ENCODE measurements at places on chromosomes 5 and 9.

- H3K4me3 ChIP-seq = no peak overlapping the region
- no peaks in the 10 kb centered on the region for H3K36me3 ChIP-seq
- H3K27ac ChIP-seq = no peak overlapping the region
- H3K4me1 ChIP-seq = no peaks in the 10 kb centered on the region
- H3K27me3 ChIP-seq = peaks cover 7% of the 10 kb centered on the region
Observed at GRCh38 chr9:72681283-72681630, 159.8 kb downstream of the TMC1 start.

GRCh38 chr9:37295796-37296195 is 126.7 kb upstream of the GRHPR start:
- H3K27me3 ChIP-seq = no peaks in the 10 kb centered on the region
- no peak for DNase-seq
- peaks cover 48% of the 10 kb centered on the region for H3K4me1 ChIP-seq

- H3K4me1 ChIP-seq = peaks cover 11% of the 10 kb centered on the region
- no peak for DNase-seq
- peak overlapping the region; percentile 90 for H3K27ac ChIP-seq
- H3K27me3 ChIP-seq = no peaks in the 10 kb centered on the region
Observed at GRCh38 chr5:95843733-95844223, 21.3 kb upstream of the GLRX start.

- peaks cover 3% of the 10 kb centered on the region for H3K36me3 ChIP-seq
- peaks cover 14% of the 10 kb centered on the region for H3K4me1 ChIP-seq
- no peak overlapping the region for H3K4me3 ChIP-seq
- H3K27ac ChIP-seq = no peak overlapping the region
Observed at GRCh38 chr5:82355496-82355895, 77.3 kb upstream of the RPS23 start.

- no peaks in the 10 kb centered on the region for H3K36me3 ChIP-seq
- peaks cover 45% of the 10 kb centered on the region for H3K27me3 ChIP-seq
- H3K4me1 ChIP-seq = no peaks in the 10 kb centered on the region
- no peak overlapping the region for H3K27ac ChIP-seq
- H3K4me3 ChIP-seq = no peak overlapping the region
Observed at GRCh38 chr5:66666778-66667177, 70.6 kb downstream of the MAST4 start.

DNA sequence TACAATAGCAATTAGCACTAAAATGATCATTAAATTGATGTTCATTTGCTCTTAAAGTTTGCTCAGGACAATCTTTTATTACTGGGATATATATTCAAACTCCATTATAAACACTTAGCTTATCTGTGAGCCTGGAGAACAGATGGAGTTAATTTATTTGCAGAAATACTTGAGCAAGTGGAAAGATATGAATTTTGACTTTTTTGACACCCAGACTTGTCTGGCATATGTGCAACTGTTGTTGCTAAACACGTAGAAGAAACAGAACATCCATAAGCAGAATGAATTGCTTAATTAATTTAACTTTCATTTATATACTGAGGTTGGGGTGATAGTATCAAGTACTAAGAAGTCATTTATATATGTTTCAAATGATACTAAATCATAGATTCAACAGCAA is 820.7 kb upstream of the TYRP1 start:
- no peak overlapping the region for H3K4me3 ChIP-seq
- H3K27me3 ChIP-seq = no peaks in the 10 kb centered on the region
- no peaks in the 10 kb centered on the region for H3K4me1 ChIP-seq
- H3K36me3 ChIP-seq = no peaks in the 10 kb centered on the region
- H3K27ac ChIP-seq = no peak overlapping the region

- H3K27ac ChIP-seq = no peak overlapping the region
- no peak for DNase-seq
- H3K36me3 ChIP-seq = peaks cover 2% of the 10 kb centered on the region
- H3K4me1 ChIP-seq = peaks cover 8% of the 10 kb centered on the region
Observed at GRCh38 chr9:1008216-1008615, 31.8 kb downstream of the DMRT3 start.

DNA sequence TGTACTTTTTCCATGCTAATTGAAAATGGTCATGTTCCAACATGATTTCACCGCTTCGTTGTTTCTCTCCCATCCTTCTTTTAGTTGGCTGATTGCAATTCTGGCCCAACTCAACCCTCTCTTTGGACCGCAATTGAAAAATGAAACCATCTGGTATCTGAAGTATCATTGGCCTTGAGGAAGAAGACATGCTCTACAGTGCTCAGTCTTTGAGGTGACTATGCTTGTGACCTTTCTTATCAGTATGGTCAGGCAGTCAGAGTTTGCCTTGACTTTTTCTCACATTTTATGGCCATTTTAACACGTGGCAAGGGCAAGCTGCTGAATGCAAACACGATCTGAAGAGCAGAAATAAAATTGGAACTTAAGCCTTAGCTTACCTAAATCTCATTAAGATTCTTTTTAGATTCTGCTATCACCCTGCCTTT is 36.0 kb upstream of the CREBRF start:
- H3K4me1 ChIP-seq = peaks cover 35% of the 10 kb centered on the region
- no peaks in the 10 kb centered on the region for H3K27me3 ChIP-seq
- H3K4me3 ChIP-seq = no peak overlapping the region
- no peak for DNase-seq
- peaks cover 28% of the 10 kb centered on the region for H3K36me3 ChIP-seq

DNA sequence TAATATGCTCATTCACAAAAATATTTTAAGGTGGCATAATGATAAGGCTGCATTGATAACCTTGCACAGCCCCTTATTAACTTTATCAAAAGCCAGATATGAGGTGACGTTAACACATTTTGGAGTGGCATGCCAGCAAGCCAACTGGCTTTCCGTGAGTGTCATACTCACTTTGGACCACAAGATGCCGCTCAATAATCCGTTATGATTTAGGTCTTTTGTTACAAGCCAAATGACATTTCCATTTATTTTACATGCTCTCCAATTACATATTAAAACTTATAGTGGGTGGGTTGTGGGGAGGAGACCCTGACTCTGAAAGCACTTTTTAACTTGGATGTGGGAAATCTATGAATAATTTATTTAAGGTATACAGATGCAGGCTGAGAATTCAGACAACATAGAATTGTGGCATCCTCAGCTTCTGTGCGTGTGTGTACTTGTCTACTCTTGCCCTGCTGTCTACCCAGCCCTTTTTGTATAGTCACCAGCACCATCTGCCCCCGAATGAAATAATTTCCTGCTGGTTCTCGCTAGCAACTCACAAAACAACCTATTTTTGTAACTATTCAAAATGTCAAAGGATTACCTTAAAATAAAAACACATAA is 305.1 kb downstream of the PSAT1 start:
- H3K4me3 ChIP-seq = no peak overlapping the region
- H3K27ac ChIP-seq = no peak overlapping the region
- no peaks in the 10 kb centered on the region for H3K36me3 ChIP-seq
- H3K27me3 ChIP-seq = no peaks in the 10 kb centered on the region
- no peak for DNase-seq
- no peaks in the 10 kb centered on the region for H3K4me1 ChIP-seq

DNA sequence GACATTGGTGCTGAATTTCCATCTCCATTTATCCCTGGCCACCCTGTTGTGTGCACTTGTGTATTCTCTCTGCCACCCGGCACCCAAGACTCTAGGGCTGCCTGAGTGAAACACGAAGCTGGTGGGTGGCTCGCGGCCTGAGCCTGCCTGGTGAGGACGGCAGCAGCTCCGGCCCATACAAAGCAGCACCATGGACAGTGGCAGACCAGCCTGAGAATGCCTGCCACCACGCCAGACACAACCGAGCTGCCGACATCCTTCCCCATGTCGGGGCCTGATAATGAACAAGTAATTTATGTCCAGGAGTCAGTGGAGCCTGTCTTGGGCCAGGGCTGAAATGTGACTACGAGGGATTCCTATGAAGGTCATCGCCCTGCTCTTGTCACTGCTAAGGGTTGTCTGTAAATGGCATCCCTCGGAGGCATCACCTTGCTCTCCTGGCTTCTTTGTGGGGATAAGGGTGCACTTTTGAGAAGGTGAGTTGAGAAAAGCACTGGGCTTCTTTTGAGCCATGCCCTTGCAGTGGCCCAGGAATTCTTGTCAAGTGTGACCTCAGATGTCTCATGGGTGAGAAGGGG is 175.7 kb downstream of the MELK start:
- no peaks in the 10 kb centered on the region for H3K36me3 ChIP-seq
- H3K4me3 ChIP-seq = no peak overlapping the region
- H3K4me1 ChIP-seq = no peaks in the 10 kb centered on the region
- no peak for DNase-seq

GRCh38 chr5:34459908-34460307 is 196.2 kb upstream of the RAI14 start:
- DNase-seq = no peak
- H3K4me3 ChIP-seq = no peak overlapping the region
- peaks cover 18% of the 10 kb centered on the region for H3K27me3 ChIP-seq
- H3K4me1 ChIP-seq = peaks cover 3% of the 10 kb centered on the region
- no peaks in the 10 kb centered on the region for H3K36me3 ChIP-seq

DNA sequence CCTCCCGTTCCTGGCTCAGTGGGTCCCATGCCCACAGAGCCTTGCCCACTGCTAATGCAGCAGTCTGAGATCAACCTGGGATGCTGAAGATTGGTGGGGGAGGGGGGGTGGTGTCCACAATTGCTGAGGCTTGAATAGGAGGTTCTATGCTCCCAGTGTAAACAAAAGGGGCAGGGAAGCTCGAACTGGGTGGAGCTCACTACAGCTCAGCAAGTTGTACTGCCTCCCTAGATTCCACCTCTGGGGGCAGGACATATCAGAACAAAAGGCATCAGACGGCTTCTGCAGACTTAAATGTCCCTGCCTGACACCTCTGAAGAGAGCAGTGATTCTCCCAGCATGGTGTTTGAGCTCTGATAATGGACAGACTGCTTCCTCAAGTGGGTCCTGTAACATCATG is 885.6 kb upstream of the COX7C start:
- no peaks in the 10 kb centered on the region for H3K4me1 ChIP-seq
- no peaks in the 10 kb centered on the region for H3K27me3 ChIP-seq
- peaks cover 2% of the 10 kb centered on the region for H3K36me3 ChIP-seq
- H3K4me3 ChIP-seq = no peak overlapping the region
- DNase-seq = no peak
- no peak overlapping the region for H3K27ac ChIP-seq

DNA sequence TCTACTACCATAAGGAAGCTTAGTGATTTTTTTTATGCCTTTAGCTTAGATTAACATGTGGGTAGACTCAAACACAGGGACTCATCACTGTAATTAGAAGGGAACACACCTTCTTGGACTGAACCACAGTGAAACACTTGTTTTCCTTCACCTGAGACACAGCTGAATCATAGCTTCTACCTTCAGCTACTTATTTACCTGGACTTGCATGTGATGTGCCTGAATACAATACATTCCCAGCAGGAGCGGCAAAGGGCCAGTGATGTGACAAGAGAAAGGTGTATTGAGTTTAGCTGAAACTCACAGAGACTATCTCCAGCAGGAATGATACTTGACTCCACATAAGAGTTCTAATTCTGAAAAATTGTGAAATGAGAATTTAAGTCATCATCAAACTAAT is 37.8 kb downstream of the GRAMD2B start:
- H3K27ac ChIP-seq = peak overlapping the region; percentile 54
- no peak overlapping the region for H3K4me3 ChIP-seq
- peaks cover 11% of the 10 kb centered on the region for H3K4me1 ChIP-seq
- no peak for DNase-seq

- no peaks in the 10 kb centered on the region for H3K27me3 ChIP-seq
- DNase-seq = no peak
- no peak overlapping the region for H3K27ac ChIP-seq
- H3K4me1 ChIP-seq = no peaks in the 10 kb centered on the region
- H3K36me3 ChIP-seq = no peaks in the 10 kb centered on the region
Observed at GRCh38 chr9:120966013-120966369, 39.4 kb upstream of the TRAF1 start.

DNA sequence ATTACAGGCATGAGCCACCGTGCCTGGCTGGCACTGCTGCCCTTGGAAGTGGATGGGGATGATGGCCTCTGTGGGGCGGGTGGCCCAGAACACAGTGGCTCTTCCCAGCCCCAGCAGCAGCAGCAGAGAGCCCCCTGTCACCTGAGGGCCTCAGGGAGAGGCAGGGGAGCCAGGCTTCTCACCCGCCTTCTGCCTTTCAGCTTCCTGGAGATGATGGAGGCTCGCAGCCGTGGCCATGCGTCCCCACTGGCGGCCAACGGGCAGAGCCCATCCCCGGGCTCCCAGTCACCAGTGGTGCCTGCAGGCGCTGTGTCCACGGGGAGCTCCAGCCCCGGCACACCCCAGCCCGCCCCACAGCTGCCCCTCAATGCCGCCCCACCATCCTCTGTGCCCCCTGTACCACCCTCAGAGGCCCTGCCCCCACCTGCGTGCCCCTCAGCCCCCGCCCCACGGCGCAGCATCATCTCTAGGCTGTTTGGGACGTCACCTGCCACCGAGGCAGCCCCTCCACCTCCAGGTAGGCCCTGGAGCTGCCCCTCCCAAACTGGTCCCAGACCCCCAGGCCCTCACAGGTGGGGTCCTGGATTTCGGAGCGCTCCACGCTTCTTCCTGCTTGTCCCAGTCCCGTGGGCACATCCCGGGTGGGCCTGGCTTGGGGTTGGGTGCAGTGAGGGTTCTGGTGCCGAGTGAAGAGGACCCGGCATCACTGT is 5.0 kb upstream of the AJM1 start:
- H3K27ac ChIP-seq = no peak overlapping the region
- H3K36me3 ChIP-seq = peaks cover 8% of the 10 kb centered on the region
- DNase-seq = no peak
- peaks cover 10% of the 10 kb centered on the region for H3K4me1 ChIP-seq
- no peak overlapping the region for H3K4me3 ChIP-seq

DNA sequence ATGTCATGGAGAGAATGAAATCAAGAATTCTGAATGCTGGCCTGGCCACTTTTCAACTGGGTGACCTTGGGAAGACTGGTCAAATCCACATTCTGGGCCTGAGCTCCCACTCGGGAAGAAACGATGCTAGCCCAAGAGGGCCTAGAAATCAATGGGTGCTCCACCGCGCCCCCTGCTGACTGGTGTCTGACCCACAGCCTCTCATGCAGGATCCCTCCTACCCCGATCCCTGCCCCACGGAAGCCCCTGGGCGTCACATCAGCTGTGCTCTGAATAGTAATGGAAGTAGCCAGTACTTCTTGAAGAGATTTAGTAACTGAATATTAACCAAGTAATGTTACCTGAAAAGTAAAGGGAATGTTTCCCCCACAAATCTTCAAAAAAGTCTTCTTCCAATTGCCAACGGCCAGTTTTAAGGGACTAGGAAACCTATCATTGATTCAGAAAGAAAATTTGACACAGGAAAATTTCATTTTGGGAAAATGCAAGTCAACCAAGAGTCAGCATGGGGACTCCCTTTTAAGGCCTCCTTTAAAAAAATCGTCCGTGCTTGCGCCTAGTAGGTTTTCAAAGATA is 43.9 kb downstream of the CRB2 start:
- H3K4me1 ChIP-seq = no peaks in the 10 kb centered on the region
- peaks cover 1% of the 10 kb centered on the region for H3K36me3 ChIP-seq
- H3K27ac ChIP-seq = no peak overlapping the region
- no peaks in the 10 kb centered on the region for H3K27me3 ChIP-seq

- peaks cover 5% of the 10 kb centered on the region for H3K4me1 ChIP-seq
- no peak for DNase-seq
- H3K27ac ChIP-seq = no peak overlapping the region
- peaks cover 32% of the 10 kb centered on the region for H3K27me3 ChIP-seq
- no peak overlapping the region for H3K4me3 ChIP-seq
- H3K36me3 ChIP-seq = no peaks in the 10 kb centered on the region
Observed at GRCh38 chr5:44384816-44385215, 4.4 kb downstream of the FGF10 start.
